ENCODE measurements at places on chromosomes 4 and X. TPM values are rescaled to one million over a fixed set of nuclear protein-coding genes. Genes with fewer than 3 reads are reported as not detected.

FAM114A1 gene
- 109 TPM for total RNA-seq

GPR119 gene
- total RNA-seq, result not detected

DNA sequence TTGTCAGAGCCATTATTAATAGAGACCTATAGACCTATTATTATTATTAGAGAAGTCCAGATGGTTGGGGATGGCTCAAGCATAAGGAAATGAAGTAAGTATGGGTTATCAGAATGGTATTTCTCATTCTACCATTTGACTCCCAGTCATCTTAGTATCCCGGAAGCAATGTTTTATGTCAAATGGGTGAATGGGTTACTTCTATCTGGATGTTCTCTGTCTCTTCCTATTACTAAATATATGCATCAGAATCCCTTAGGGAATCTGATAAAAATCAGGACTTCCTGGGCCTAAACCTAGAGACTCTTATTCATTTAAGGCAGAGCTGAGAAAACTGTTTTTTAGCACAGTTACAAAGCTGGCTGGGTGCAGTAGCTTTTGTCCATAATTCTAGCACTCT lies 149.9 kb downstream of the SLC10A7 start:
- H3K27ac ChIP-seq, result no peak overlapping the region
- no peaks in the 10 kb centered on the region for H3K36me3 ChIP-seq
- H3K4me1 ChIP-seq, result no peaks in the 10 kb centered on the region
- no peaks in the 10 kb centered on the region for H3K27me3 ChIP-seq

HMX1 gene
- total RNA-seq, result not detected

DNA sequence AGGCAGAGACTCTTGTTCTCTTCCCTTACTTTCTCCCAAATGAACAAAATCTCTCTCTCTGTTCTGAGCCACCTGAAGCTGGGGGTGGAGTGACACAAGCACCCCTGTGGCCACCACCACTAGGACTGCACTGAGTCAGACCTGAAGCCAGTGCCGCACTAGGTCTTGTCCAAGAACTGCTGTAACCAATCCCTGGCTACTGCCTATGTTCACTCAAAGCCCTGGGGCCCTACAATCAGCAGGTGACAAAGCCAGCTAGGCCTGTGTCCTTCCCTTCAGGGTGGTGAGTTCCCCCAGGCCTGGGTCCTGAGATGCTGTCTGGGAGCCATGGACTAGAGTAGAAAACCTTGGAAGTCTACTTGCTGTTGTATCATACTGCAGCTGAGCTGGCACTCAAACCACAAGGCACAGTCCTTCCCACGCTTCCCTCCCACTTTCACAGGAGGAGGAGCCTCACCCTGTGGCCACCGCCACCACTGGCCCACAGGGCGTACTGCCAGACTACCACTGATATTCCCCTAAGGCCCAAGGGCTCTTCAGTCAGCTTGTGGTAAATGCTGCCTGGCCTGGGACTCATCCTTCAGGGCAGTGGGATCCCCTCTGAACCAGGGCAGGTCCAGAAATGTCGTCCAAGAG lies 119.1 kb downstream of the RTL9 start:
- no peaks in the 10 kb centered on the region for H3K36me3 ChIP-seq
- no peak overlapping the region for H3K27ac ChIP-seq
- no peaks in the 10 kb centered on the region for H3K4me1 ChIP-seq
- H3K4me3 ChIP-seq, result no peak overlapping the region

- no peaks in the 10 kb centered on the region for H3K36me3 ChIP-seq
- H3K4me1 ChIP-seq, result no peaks in the 10 kb centered on the region
- DNase-seq, result no peak
- no peaks in the 10 kb centered on the region for H3K27me3 ChIP-seq
Observed at GRCh38 chr4:141309874-141310273, 89.2 kb downstream of the ZNF330 start.

GRCh38 chr4:115456231-115456630 lies 342.8 kb upstream of the NDST4 start:
- no peak overlapping the region for H3K4me3 ChIP-seq
- DNase-seq, result no peak
- no peaks in the 10 kb centered on the region for H3K27me3 ChIP-seq
- no peak overlapping the region for H3K27ac ChIP-seq

- no peak for DNase-seq
Observed at GRCh38 chr4:10716163-10716562, 31.6 kb upstream of the CLNK start.

DNA sequence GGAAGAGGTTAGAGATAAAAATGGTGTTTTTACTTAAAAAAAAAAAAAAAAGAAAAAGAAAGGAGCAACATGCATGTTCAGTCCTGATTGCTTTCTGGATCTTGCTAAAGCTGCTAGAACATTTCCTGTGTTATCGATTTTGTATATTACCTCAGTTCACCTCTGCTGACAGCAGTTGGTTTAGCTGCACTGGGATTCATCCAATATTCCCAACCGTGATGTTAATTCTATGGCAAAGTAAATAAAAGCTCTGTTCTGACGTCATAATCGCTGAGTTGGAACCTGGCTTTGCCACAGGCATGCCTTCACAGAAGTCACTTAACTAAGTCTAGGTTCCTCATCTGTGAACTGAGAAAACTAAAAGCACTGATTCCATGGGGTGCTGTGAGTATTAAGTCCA lies 90.7 kb upstream of the SORBS2 start:
- H3K4me1 ChIP-seq, result no peaks in the 10 kb centered on the region
- no peaks in the 10 kb centered on the region for H3K27me3 ChIP-seq
- peak overlapping the region; percentile 64 for H3K27ac ChIP-seq

DNA sequence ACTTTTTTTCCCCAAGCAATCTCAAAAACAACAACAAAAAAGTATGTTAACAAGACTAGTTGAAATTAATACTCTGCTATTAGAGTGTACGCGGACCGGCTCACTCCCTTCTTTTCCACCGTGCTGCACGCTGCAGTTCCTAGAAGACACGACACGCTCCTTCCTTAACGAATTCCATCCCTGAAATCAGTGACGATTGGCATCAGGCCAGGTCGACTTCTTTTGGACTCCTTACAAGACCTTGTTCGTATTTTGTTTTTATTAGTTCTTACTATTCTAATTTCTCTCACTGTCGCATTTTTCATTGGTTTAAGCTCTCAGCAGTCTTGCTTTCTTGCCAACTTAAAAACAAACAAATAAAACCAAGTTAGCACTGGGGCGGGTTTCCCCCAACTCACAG lies 175.8 kb upstream of the PITX2 start:
- DNase-seq, result peak; percentile 4
- no peak overlapping the region for H3K27ac ChIP-seq
- no peaks in the 10 kb centered on the region for H3K36me3 ChIP-seq
- H3K27me3 ChIP-seq, result no peaks in the 10 kb centered on the region

- H3K4me3 ChIP-seq, result no peak overlapping the region
- no peak overlapping the region for H3K27ac ChIP-seq
- no peak for DNase-seq
- H3K27me3 ChIP-seq, result no peaks in the 10 kb centered on the region
- H3K36me3 ChIP-seq, result no peaks in the 10 kb centered on the region
Observed at GRCh38 chr4:36841583-36842326, 402.8 kb upstream of the NWD2 start.

DNA sequence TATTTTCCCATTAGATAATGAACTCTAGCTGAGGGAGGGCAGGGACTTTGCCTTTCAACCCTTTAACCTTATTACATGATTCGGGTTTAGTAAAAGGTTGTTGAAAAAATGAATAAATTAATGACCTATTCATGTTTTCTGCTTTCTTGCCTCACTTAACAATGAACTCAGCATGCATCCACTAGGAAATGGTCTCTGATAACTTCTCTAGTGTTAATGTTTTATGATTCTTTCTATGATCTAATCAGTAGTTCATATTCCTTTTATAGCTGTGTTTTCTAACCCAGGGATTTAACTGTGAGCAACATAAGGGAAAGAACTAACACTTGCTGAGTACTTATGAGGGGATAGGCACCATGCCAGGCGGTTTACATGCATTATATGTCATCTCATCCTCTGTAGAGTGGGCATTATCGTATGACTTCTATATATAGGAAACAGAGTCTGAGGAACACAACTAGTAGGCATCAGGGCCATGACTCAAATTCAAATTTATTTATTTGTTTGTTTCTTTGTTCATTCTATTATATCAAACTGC lies 236.7 kb upstream of the MAB21L2 start:
- no peaks in the 10 kb centered on the region for H3K4me1 ChIP-seq
- no peak overlapping the region for H3K4me3 ChIP-seq
- H3K36me3 ChIP-seq, result no peaks in the 10 kb centered on the region
- no peak overlapping the region for H3K27ac ChIP-seq

DNA sequence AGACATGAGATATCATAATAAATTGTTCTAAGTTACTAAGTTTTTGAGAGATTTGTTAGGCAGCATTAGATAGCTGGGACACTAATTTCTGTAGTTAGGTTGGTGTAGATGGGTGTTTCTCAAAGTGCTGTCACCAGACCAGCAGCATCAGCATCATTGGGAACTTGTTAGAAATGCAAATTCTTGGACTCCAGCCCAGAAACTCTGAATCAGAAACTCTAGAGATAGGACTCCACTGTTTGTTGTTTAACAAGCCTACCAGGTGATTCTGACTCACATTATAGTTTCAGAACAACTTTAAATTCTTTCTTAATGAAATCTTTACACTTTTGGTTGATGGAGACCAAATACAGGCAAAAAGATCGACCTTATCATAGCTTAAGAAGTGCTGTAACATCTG lies 173.7 kb downstream of the PABPC4L start:
- no peak overlapping the region for H3K4me3 ChIP-seq
- H3K4me1 ChIP-seq, result no peaks in the 10 kb centered on the region
- no peak overlapping the region for H3K27ac ChIP-seq
- no peak for DNase-seq

- DNase-seq, result peak; percentile 41
- no peaks in the 10 kb centered on the region for H3K27me3 ChIP-seq
- H3K4me3 ChIP-seq, result no peak overlapping the region
- no peaks in the 10 kb centered on the region for H3K4me1 ChIP-seq
- no peak overlapping the region for H3K27ac ChIP-seq
Observed at GRCh38 chrX:132615391-132616131, 126.7 kb upstream of the MBNL3 start.

GRCh38 chr4:182918044-182918607 lies 940 bp upstream of the DCTD start:
- H3K27ac ChIP-seq, result peak overlapping the region; percentile 96
- H3K36me3 ChIP-seq, result peaks cover 13% of the 10 kb centered on the region
- H3K27me3 ChIP-seq, result no peaks in the 10 kb centered on the region
- DNase-seq, result no peak

CSAG3 gene
- total RNA-seq, result not detected

GRCh38 chr4:73836373-73837279 lies at the start of gene CXCL6:
Gene CXCL6 (plus strand): TSS chr4:73836678. CDS start chr4:73836751, 73 bp downstream.
- peak; percentile 20 for DNase-seq
- H3K36me3 ChIP-seq, result no peaks in the 10 kb centered on the region
- no peak within 1 kb of the TSS for H3K4me3 ChIP-seq

DNA sequence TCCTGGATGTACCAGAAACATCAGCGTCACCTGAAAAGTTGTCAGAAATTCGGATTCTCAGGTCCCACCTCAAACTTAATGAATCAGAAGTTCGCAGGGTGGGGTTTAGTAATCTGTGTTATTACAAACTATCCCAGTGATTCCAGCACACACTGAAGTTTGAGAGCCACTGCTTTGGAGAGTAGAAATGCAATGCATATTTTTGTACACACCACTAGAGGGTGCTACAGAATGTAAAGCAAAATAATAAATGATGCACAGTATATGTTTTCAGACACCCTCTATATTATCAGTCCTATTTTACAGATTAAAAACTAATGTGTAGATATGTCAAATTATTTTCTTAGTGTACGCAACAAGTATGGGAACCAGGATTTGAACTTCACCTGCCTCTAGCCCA lies 2.4 kb upstream of the MORF4L2 start:
- H3K27me3 ChIP-seq, result no peaks in the 10 kb centered on the region
- H3K4me3 ChIP-seq, result no peak overlapping the region
- no peaks in the 10 kb centered on the region for H3K4me1 ChIP-seq
- no peak for DNase-seq
- H3K36me3 ChIP-seq, result peaks cover 2% of the 10 kb centered on the region

- no peak overlapping the region for H3K27ac ChIP-seq
- no peaks in the 10 kb centered on the region for H3K4me1 ChIP-seq
- DNase-seq, result peak; percentile 48
- H3K36me3 ChIP-seq, result no peaks in the 10 kb centered on the region
- H3K27me3 ChIP-seq, result no peaks in the 10 kb centered on the region
- H3K4me3 ChIP-seq, result no peak overlapping the region
Observed at GRCh38 chrX:15471028-15471427, 22.1 kb downstream of the PIR start.

FGA gene
- not detected for total RNA-seq

- H3K4me3 ChIP-seq, result no peak overlapping the region
- H3K36me3 ChIP-seq, result no peaks in the 10 kb centered on the region
- H3K27ac ChIP-seq, result no peak overlapping the region
- no peaks in the 10 kb centered on the region for H3K27me3 ChIP-seq
- no peak for DNase-seq
Observed at GRCh38 chrX:132435222-132435621, 53.6 kb downstream of the MBNL3 start.

- H3K4me1 ChIP-seq, result no peaks in the 10 kb centered on the region
- no peak for DNase-seq
- no peak overlapping the region for H3K4me3 ChIP-seq
- H3K36me3 ChIP-seq, result no peaks in the 10 kb centered on the region
- H3K27me3 ChIP-seq, result no peaks in the 10 kb centered on the region
- H3K27ac ChIP-seq, result no peak overlapping the region
Observed at GRCh38 chr4:81335122-81335912, 120.3 kb upstream of the PRKG2 start.

- H3K27me3 ChIP-seq, result no peaks in the 10 kb centered on the region
- no peaks in the 10 kb centered on the region for H3K36me3 ChIP-seq
- no peak overlapping the region for H3K27ac ChIP-seq
- no peak overlapping the region for H3K4me3 ChIP-seq
Observed at GRCh38 chr4:85370400-85371032, 104.4 kb upstream of the ARHGAP24 start.

- no peak overlapping the region for H3K4me3 ChIP-seq
- no peaks in the 10 kb centered on the region for H3K4me1 ChIP-seq
Observed at GRCh38 chr4:121943941-121944340, 7.9 kb downstream of the TRPC3 start.

DNA sequence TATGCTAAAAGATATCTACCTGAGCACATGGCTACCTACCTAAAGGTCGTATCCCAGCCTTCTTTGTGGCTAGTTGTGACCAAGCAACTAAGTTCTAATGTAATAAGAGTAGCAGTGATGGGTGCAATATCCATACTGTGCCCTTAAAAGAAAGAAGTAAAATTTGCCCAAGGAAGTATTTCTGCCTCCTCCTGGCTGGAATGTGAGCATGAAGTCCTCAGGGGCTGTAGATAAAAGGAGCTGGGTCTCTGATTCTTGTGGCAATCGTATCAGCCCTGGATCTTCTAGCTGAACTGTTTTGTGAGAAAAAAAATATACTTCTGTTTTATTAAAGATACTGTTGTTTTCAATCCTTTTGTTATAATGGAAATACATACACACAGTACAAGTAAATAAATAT lies 217.4 kb downstream of the GPAT3 start:
- H3K36me3 ChIP-seq, result no peaks in the 10 kb centered on the region
- H3K27me3 ChIP-seq, result no peaks in the 10 kb centered on the region
- no peak for DNase-seq
- no peak overlapping the region for H3K4me3 ChIP-seq

- no peak overlapping the region for H3K4me3 ChIP-seq
- H3K36me3 ChIP-seq, result no peaks in the 10 kb centered on the region
- H3K27ac ChIP-seq, result no peak overlapping the region
- no peaks in the 10 kb centered on the region for H3K4me1 ChIP-seq
Observed at GRCh38 chrX:37921758-37922157, 74.4 kb upstream of the DYNLT3 start.

SNCA gene
- 17.6 TPM for total RNA-seq
